ENCODE measurements at places on chromosomes 12 and 14. TPM values are rescaled to one million over a fixed set of nuclear protein-coding genes. Genes with fewer than 3 reads are reported as not detected.

DNA sequence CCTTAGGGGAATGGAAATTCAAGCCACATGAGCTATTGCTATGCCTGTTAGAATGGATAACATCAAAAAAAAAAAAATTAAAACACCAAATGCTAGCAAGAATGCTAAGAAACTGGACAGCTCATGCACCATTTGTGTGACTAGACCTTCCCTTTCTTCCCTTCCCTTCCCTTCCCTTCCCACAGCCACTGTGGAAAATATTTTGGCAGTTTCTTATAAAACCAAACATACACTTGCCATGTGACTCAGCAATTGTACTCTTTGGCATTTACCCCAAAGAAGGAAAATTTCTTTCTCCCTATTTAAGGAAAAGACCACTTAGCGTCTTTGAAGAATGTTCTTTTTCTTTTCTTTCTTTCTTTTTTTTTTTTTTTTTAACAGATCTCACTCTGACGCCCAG is 49.1 kb upstream of the FKBP4 start:
- no peak for DNase-seq

GRCh38 chr14:77106666-77107065 is 8.6 kb downstream of the CIPC start:
- no peak for DNase-seq

GRCh38 chr14:73909681-73910080 is 23.0 kb downstream of the ZNF410 start:
- DNase-seq = no peak

The CBX5 gene
- 77.5 TPM for total RNA-seq

- peak; percentile 67 for DNase-seq
Observed at GRCh38 chr12:57224973-57225679, 4.4 kb upstream of the SHMT2 start.

The HAL gene
- 0.91 TPM for total RNA-seq
